Body of pancreas (tissue), 4 donors: ENCODE measurements at places on chromosomes 1 and 21. TPM values are rescaled to one million over a fixed set of nuclear protein-coding genes. Genes with fewer than 3 reads are reported as not detected.

- H3K36me3 ChIP-seq: no peaks in the 10 kb centered on the region
- peak overlapping the region; percentile 77 for H3K4me3 ChIP-seq
- no peaks in the 10 kb centered on the region for H3K27me3 ChIP-seq
- peaks cover 34% of the 10 kb centered on the region for H3K4me1 ChIP-seq
- DNase-seq: peak; percentile 64
- H3K27ac ChIP-seq: peak overlapping the region; percentile 98
These were observed 808 bp downstream of the MAP3K21 start for GRCh38 chr1:233328142-233328921.

GRCh38 chr1:65164633-65165032, 16.6 kb downstream of the AK4 start:
- DNase-seq: no peak
- no peaks in the 10 kb centered on the region for H3K27me3 ChIP-seq
- no peaks in the 10 kb centered on the region for H3K4me1 ChIP-seq

SLC9C2 gene
- not detected for total RNA-seq

SLAMF9 gene
- total RNA-seq: not detected

G0S2 gene
- 221 TPM for total RNA-seq
